ENCODE measurements at places on chromosomes 6 and 20.

- no peaks in the 10 kb centered on the region for H3K4me1 ChIP-seq
- H3K27ac ChIP-seq = no peak overlapping the region
- no peaks in the 10 kb centered on the region for H3K36me3 ChIP-seq
- no peaks in the 10 kb centered on the region for H3K27me3 ChIP-seq
Measured at GRCh38 chr20:22099348-22099747, 393.9 kb downstream of the PAX1 start.

- H3K4me1 ChIP-seq = peaks cover 64% of the 10 kb centered on the region
- no peak for DNase-seq
- H3K27me3 ChIP-seq = peaks cover 91% of the 10 kb centered on the region
Measured at GRCh38 chr6:99606656-99607415, at the start of gene PRDM13. TSS of gene PRDM13 (plus strand) at chr6:99606833. CDS start at chr6:99607035, 202 bp downstream.

- no peak within 1 kb of the TSS for H3K4me3 ChIP-seq
- H3K27ac ChIP-seq = no peak within 1 kb of the TSS
- H3K4me1 ChIP-seq = no peaks in the 10 kb centered on the region
- no peaks in the 10 kb centered on the region for H3K36me3 ChIP-seq
Measured at GRCh38 chr20:33079259-33079658, at the start of gene BPIFB4. TSS of gene BPIFB4 (plus strand) at chr20:33079643. CDS start at chr20:33081527, 1,884 bp downstream.

GRCh38 chr6:28747631-28748157 lies 176.1 kb downstream of the TRIM27 start:
- no peaks in the 10 kb centered on the region for H3K36me3 ChIP-seq
- no peak overlapping the region for H3K27ac ChIP-seq
- no peak overlapping the region for H3K4me3 ChIP-seq
- no peaks in the 10 kb centered on the region for H3K4me1 ChIP-seq
- DNase-seq = no peak

DNA sequence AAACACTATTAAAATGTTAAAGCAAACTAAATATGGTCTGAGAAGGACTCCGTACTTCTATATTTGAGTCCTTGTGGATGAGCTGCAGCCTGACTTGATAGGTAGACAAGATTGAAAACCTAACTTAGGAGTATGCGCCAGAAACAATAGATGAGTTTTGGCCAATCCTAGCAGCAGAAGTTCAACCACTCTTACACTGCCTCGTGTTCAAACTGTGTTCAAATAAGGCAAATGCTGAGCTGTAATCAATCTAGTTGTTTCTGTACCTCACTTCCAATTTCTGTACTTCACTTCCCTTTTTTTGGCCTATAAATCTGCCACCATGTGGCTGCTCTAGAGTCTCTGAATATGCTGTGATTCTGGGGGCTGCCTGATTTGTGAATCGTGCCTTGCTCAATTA lies 13.2 kb upstream of the SERINC1 start:
- peaks cover 8% of the 10 kb centered on the region for H3K4me1 ChIP-seq
- no peaks in the 10 kb centered on the region for H3K27me3 ChIP-seq
- H3K27ac ChIP-seq = peak overlapping the region; percentile 28

DNA sequence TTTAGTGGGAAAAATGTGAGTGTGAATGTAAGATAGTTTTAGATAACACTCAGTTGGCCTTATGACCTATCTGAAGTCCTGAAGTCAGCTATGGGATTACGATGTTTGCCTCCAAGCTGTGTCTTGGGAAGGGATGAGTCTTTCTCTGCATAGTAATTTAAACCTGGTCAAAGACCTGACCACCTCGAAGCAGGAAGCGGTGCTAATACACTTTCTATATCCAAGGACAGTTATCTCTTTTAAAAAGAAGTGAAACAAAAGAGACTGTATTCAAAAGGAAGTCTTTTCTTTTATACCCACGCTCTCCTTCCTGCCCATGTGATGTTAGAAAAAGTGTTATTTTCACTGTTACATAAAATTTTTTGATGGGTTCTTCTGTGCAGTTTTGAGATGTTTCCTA lies 94.9 kb downstream of the JARID2 start:
- peak overlapping the region; percentile 43 for H3K4me3 ChIP-seq
- H3K36me3 ChIP-seq = peaks cover 3% of the 10 kb centered on the region
- no peak for DNase-seq
- peaks cover 48% of the 10 kb centered on the region for H3K4me1 ChIP-seq
- no peaks in the 10 kb centered on the region for H3K27me3 ChIP-seq

GRCh38 chr6:141957271-141957670 lies 175.5 kb upstream of the GJE1 start:
- no peak overlapping the region for H3K27ac ChIP-seq
- no peak for DNase-seq

DNA sequence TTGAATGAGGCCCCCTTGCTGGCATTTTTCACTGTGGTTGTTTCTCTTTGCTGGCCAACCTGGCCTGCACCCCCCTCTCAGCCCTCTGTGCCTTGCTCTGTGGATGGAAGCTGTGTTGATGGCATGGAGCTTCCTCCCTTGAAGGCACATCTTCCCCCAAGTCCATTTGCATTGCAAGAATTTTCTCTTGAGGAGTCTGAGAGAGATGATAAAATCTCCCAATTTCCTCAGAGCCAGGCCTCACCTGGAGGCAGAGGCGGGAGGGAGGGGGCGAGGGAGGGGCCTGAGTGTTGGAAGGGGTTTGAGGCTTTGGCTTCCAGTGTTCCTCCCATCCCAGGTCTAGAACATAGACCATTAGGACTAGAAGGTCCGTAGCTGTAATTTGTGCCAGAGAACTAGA lies 175.1 kb downstream of the SCP2D1 start:
- H3K27ac ChIP-seq = peak overlapping the region; percentile 1
- H3K4me3 ChIP-seq = no peak overlapping the region
- H3K36me3 ChIP-seq = no peaks in the 10 kb centered on the region
- no peaks in the 10 kb centered on the region for H3K27me3 ChIP-seq

DNA sequence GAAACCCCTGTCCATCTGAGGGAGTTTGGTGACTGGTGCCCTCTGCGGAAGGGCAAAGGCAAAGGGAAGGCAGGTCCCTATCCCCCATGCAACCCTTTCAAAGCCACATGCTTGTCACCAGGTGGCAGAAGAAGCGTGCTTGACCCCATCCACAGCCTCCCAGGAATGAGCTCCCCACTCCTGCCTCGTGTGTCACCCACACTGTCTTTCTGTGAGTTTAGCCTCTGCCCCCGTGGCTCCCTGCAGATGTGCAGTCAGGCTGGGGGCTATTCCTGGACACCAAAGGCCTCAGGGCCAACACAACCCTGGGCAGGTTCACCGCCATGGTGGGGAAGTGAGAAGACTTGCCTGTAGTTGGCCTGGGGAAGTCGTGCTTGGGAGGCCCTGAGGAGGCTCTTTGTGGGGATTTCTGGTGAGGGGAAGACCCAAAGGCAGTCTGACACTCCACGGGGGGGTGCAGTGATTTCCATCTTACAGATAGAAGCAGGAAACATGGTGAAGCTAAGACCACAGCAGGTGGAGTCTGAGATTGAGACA lies 16.6 kb upstream of the PCMTD2 start:
- peak; percentile 70 for DNase-seq
- H3K4me3 ChIP-seq = no peak overlapping the region
- H3K27me3 ChIP-seq = peaks cover 24% of the 10 kb centered on the region
- H3K4me1 ChIP-seq = peaks cover 31% of the 10 kb centered on the region
- no peaks in the 10 kb centered on the region for H3K36me3 ChIP-seq
- H3K27ac ChIP-seq = peak overlapping the region; percentile 67

- H3K36me3 ChIP-seq = peaks cover 10% of the 10 kb centered on the region
- peaks cover 18% of the 10 kb centered on the region for H3K4me1 ChIP-seq
- no peak for DNase-seq
- no peak overlapping the region for H3K4me3 ChIP-seq
Measured at GRCh38 chr20:3106185-3106584, 21.7 kb upstream of the AVP start.

DNA sequence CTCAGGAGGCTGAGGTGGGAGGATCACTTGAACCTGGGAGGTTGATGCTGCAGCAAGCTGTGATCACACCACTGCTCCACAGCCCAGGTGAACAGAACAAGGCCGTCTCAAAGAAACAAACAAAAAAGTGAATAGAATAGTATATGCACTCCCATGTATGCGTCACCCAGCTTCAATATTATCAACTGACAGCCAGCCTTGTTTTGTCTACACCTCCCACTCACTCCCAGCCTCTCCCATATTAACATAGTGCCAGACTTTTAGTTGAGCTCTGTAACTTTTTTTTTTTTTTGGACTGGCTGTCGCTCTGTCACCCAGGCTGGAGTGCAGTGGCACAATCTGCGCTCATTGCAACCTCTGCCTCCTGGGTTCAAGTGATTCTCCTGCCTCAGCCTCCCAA lies 18.1 kb upstream of the ILRUN start:
- H3K27me3 ChIP-seq = no peaks in the 10 kb centered on the region
- no peak overlapping the region for H3K27ac ChIP-seq
- no peaks in the 10 kb centered on the region for H3K36me3 ChIP-seq
- H3K4me1 ChIP-seq = no peaks in the 10 kb centered on the region

DNA sequence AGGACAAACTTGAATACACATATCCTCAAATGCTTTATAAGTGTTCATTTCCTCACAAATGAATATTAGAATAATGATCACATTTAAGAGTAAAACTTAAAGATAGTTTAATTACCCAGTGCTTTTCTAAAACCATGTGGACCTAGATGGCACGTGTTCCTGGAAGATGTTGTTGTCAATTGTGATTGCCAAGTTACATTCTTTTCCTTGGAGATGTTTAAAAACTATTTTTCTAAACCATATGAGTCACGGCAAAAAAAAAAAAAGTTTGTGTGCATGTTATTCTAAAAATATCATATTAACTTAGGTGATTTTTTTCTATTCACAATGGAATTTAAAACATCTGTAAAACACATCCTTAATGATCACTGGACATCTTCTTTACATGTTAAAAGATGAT lies 51.1 kb downstream of the RCAN2 start:
- no peak overlapping the region for H3K4me3 ChIP-seq
- H3K27ac ChIP-seq = no peak overlapping the region
- H3K4me1 ChIP-seq = no peaks in the 10 kb centered on the region
- no peaks in the 10 kb centered on the region for H3K36me3 ChIP-seq

DNA sequence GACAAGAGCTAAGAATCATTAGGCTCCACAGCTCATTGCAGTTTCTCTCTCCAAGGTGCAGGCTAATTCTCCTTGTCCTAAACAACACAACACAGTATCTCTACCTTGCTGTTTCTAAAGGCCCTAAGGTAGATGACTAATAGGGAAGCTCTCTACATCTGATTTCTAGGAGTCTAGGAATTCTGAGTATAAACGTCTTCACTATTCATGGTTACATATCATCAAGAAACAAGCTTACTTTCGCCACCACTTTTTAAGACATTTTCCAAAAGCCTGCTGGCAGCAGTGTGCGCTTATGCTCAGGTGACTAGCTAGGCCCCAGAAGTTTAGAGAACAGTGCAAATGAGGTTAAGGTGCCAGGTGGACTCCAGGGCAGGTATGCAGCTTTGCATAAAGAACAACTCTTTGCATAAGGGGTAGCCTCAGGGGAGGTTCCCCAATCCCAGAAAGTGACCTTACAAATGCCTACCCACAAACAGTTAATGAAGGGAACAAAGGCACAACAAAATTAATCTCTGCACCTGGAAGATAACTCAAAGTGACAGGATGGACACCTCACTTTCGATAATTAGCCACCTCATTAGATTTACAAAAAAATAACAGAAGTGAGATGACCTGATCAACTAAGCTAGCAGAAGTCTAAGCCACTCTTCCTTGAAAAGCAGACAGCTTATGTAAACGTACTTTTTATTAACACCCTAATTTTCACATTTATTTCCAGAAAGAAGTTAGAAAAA lies 20.1 kb downstream of the B4GALT5 start:
- peaks cover 15% of the 10 kb centered on the region for H3K36me3 ChIP-seq
- H3K27ac ChIP-seq = peak overlapping the region; percentile 25
- DNase-seq = no peak
- no peaks in the 10 kb centered on the region for H3K27me3 ChIP-seq
- H3K4me1 ChIP-seq = peaks cover 26% of the 10 kb centered on the region

DNA sequence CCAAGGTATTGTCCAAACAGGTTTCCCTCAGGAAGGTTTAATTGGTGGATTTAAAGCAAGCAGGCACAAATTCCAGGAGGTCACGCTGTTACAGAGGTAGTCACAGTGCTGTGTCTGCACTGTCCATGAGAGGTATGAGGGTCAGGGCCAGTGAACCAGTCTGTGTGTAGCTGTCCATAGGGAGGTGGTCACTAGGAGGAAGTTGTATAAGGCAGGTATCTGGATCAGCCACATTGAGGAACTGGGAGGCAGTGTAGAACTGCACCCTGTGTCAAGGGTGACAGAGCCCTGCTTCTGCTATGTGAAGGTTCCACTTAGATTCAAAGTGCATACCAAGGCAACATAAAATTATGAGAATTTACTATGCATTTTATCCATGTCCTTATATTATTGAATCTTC lies 73.3 kb downstream of the MAP3K4 start:
- H3K27ac ChIP-seq = no peak overlapping the region
- H3K27me3 ChIP-seq = no peaks in the 10 kb centered on the region
- DNase-seq = no peak
- H3K4me1 ChIP-seq = peaks cover 9% of the 10 kb centered on the region

- H3K4me3 ChIP-seq = no peak overlapping the region
- H3K36me3 ChIP-seq = peaks cover 9% of the 10 kb centered on the region
- DNase-seq = no peak
- peaks cover 5% of the 10 kb centered on the region for H3K27me3 ChIP-seq
- no peak overlapping the region for H3K27ac ChIP-seq
- peaks cover 1% of the 10 kb centered on the region for H3K4me1 ChIP-seq
Measured at GRCh38 chr6:163603395-163603794, 188.9 kb downstream of the QKI start.

- peaks cover 11% of the 10 kb centered on the region for H3K27me3 ChIP-seq
- DNase-seq = no peak
- H3K4me1 ChIP-seq = peaks cover 17% of the 10 kb centered on the region
- H3K36me3 ChIP-seq = peaks cover 2% of the 10 kb centered on the region
- no peak overlapping the region for H3K27ac ChIP-seq
Measured at GRCh38 chr6:158211273-158212055, 43.3 kb downstream of the GTF2H5 start.

DNA sequence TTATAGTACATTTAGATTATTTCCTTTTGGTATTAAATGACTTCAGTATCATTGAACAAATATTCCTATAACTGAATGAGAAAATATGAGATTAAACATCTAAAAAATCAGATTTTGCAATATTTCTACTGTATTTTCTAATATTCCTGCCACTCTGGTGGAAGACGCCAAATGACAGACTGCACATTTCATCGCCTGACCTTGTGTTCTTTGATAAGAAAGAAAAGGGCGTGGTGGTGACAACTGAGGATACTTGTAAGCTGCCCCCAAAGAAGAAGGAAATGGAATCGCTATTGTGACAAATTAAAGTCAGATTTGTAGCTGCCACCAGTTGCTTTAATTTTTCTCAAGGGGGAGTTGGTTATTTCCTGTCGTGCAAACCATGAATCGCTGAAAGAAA lies 131.3 kb downstream of the MTFR2 start:
- H3K4me3 ChIP-seq = no peak overlapping the region
- H3K27ac ChIP-seq = no peak overlapping the region
- H3K36me3 ChIP-seq = peaks cover 6% of the 10 kb centered on the region
- no peaks in the 10 kb centered on the region for H3K4me1 ChIP-seq
- DNase-seq = no peak

- H3K4me3 ChIP-seq = no peak overlapping the region
- peaks cover 24% of the 10 kb centered on the region for H3K4me1 ChIP-seq
- no peak overlapping the region for H3K27ac ChIP-seq
- H3K27me3 ChIP-seq = no peaks in the 10 kb centered on the region
- DNase-seq = no peak
Measured at GRCh38 chr6:38064431-38064830, 244.9 kb downstream of the ZFAND3 start.

- H3K27me3 ChIP-seq = no peaks in the 10 kb centered on the region
- H3K4me1 ChIP-seq = peaks cover 86% of the 10 kb centered on the region
- H3K4me3 ChIP-seq = no peak overlapping the region
- DNase-seq = no peak
Measured at GRCh38 chr6:142868917-142869316, 76.1 kb downstream of the HIVEP2 start.
